ENCODE measurements at places on chromosomes 7 and 10. TPM values are rescaled to one million over a fixed set of nuclear protein-coding genes. Genes with fewer than 3 reads are reported as not detected.

- no peak for DNase-seq
These were observed 16.6 kb upstream of the ITIH2 start for GRCh38 chr10:7686351-7687171.

STEAP1B gene
- 1.7 TPM for total RNA-seq

DNA sequence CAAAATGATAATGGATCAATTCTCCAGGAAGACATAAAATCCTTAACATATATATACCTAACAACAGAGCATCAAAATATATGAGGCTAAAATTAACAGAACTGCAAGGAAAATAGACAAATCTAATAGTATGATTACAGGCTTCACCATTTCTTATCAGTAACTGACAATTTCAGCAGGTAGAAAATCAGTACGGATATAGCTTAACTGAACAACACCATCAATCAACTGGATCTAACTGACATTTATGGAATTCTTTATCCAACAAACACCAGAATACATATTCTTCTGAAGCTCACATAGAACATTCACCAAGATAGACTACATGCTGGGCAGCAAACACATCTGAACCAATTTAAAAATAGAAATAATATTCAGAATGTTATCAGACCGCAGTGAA lies 121.1 kb upstream of the CDC14C start:
- no peak for DNase-seq

DNA sequence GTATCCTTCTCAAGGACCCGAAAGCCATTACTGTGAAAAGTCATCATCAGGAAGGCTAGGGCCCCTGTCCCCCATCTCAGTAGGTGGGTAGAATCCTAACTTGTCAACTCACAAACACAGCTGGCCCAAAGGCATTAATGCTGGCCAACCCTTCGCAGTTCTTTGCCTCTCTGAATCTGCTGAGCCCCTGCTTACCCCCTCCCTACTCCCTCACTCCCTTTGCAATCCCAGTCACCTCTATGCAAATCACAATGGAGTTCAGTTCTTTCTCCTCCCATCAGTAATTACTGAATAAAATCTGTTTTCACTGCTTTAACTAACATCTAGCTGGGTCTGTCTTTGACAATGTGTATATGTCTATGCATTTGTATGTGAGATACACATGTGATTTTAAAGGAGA lies 38.1 kb upstream of the AOAH start:
- DNase-seq: no peak

DNA sequence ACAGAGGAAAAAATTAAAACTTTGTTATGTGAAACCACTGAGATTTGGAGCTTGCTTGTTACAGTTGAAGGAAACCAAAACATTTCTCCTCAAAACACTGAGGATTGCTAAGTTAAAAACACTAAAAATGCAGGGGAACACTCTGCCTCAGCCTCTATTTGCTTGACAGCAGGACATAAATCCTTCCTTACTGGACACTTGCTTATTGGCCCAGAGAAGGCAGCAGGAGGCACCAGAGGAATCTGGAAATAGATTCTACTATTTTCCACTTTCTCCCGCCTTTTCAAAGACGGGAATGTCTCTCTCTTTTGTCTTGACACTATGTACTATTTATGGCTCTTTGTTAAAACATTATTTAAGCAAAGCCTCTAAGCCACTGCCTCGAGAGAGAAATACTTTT lies 67.9 kb downstream of the MTURN start:
- DNase-seq: no peak

- DNase-seq: no peak
These were observed 469.3 kb upstream of the KLF6 start for GRCh38 chr10:4254101-4254994.

DNA sequence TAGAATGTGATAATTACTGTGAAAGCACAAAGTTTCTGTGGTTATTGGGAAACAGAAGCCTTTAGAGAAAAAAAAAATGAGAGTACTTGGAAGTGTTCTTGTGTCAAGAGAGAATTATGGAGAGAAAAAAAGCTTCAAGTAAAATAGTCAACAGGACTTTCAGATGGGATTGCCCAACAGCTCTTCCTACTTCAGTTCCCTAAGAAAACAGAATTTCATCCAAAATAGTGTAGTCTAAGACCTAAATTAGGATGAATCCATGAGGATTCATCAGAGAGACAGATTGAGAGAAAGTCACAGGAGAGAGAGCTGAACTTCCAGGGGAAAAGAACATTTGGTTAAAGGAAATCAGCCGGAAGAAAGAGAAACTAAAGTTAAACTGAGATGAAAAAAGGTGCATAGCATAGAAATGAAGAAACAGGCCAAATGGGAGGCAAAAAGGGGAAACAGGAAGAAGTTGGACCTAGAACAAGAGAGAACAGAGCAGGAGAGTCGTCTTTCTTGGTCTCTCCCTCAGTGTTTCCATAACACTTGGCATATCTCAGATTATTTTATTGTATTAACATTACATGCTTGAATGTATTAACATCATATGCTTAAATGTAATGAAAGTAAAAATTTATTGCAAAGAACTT lies 2.5 kb downstream of the SCIN start:
- no peak for DNase-seq

IGF2BP3 gene
- total RNA-seq: 0.15 TPM

CXCL12 gene
- 248 TPM for total RNA-seq

- DNase-seq: no peak
These were observed 48.7 kb downstream of the FAM171A1 start for GRCh38 chr10:15322356-15322755.

PDE1C gene
- 50.8 TPM for total RNA-seq

GRCh38 chr10:124640538-124641231 lies 103.5 kb downstream of the FAM53B start:
- DNase-seq: no peak

- no peak for DNase-seq
These were observed 1247.8 kb downstream of the GATA3 start for GRCh38 chr10:9302140-9302746.

GRCh38 chr10:51821045-51821444 lies 121.7 kb upstream of the CSTF2T start:
- no peak for DNase-seq

GRCh38 chr10:52703898-52704297 lies 68.7 kb downstream of the MBL2 start:
- no peak for DNase-seq

DNA sequence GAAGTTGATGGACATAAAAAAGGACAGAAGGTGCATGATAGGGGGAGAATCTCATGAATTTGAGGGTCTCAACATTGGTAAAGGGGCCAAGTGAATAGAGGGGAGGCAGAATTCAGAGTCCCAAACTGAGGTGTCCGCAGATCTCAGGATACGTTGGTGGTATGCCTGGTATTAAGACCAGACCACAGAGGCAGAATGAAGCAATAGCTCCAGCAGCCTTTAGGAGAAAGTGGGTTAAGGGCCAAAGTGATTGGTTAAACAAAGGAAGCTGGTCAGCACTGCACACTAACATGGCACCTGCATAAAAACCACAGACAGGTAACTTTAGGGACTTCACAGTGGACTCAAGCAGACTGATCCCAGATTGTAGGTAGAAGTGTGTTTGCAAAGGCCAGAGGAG lies 37.5 kb downstream of the MEST start:
- DNase-seq: no peak

DNA sequence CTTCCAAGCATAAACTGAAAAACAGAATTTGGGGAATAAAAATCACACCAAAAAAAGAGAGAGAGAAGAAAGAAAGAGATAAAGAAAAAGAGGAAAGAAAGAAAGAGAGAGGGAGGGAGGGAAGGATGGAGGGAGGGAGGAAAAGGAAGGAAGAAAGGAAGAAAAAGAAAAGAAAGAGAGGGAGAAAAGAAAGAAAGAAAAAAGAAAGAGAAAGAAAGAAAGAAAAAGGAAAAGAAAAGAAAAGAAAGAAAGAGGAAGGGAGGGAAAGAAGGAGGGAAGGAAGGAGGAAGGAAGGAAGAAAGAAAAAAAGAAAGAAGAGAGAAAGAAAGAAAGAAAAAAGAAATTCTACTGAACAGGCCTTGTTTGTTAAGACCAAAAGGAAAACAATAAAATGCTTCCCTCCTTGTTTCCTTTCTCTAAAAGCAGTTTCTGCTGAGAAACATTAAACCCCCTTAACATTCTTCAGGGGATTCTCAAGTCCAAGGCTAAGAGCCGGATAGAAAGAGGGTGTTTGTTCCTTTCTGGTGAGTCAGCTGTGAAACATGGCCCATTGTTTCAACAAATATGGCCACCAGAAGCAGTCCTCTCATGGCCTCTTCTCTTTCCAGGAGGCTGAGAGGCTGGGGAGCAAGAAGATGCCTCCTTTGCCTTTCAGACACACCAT lies 46.9 kb upstream of the GPAM start:
- no peak for DNase-seq

Measured in left cardiac atrium (tissue), 4 donors.